Stimulated activated CD4-positive, alpha-beta T cell treated with anti-CD3 and anti-CD28 coated beads, Interleukin-4, amount 100 ng/mL, for 1 hour (primary cell): ENCODE measurements at places on chromosomes 3 and 15.

DNA sequence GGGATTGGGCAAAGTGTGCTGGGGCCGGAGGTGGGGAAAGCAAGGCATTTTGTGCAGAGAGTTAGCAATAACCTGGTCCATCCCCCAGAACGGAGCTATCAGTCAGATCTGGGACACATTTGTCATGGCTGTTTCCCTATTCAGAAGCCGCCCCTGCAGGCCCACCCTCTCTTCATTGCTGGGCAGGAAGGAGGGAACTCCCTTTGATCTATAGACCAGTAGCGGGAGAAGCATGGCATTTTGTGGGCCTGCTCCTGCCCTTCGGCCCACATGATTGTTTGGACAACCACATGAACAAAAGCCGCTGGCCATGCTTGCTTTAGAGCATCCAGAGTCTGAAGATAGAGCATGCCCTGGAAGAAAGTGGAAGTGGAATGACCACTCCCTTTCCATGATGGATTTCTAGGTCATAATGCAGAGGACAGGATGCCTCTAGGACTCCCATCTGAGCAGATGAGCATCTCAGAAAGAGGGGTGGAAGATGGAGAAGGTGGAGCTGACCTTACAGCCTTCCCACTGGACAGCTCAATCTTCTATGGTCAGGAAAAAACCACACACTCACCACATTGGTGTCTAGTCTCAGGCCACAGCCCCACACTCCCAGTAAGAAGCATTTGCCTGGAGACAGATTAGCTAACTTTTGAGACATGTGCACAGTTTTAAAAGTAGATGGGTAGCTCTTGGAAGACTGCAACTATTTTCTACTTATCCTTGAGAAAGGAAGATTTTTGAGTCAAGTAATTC, 11.9 kb upstream of the LRTM1 start:
- DNase-seq: no peak

DNA sequence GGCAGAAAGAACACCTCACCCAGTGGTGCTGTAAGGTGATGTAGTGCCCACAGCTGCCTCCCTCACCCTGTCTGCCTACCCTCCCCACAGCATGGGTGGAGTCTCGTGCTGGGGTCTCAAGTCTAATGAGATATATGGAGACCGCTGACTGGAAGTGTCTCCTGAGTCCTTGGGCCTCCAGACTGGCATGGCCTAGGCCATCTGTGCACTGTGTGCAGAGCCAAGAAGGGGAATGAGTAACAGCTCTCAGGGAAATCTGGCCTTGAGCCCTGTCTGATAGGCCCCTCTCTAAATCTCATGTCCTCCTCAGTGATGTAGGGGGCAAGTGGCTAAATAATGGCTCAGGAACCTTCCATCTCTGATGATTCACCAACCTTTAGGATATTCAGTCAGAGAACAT, 277.4 kb downstream of the PLCL2 start:
- no peak for DNase-seq

- no peak for DNase-seq
Measured at GRCh38 chr3:86109434-86109833, 881.5 kb downstream of the VGLL3 start.

GRCh38 chr3:125440970-125441369, 65.8 kb upstream of the ZNF148 start:
- DNase-seq: no peak

GRCh38 chr3:27171113-27171512, 198.1 kb downstream of the NEK10 start:
- no peak for DNase-seq

- no peak for DNase-seq
Measured at GRCh38 chr3:165463531-165463930, 267.3 kb upstream of the SLITRK3 start.

DNA sequence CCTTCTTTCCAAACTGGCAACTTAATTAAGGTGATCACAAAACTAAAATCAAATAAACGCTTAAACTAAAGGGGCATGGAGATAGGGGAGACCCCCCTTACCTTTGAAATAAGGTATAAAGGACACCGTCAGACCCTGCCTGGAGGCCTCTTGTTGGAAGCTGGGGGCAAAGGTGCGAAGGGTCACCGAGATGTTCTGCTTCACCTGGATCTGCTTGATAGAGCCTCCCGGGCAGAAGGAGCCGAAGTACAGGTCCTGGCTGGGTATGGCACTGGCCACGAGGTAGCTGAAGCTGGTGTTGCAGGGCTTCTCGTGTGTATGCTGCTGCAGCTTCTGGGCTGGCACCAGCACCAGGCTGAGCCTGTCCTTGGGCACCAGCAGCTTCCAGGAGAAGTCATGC, 53.0 kb downstream of the CDCP1 start:
- no peak for DNase-seq

DNA sequence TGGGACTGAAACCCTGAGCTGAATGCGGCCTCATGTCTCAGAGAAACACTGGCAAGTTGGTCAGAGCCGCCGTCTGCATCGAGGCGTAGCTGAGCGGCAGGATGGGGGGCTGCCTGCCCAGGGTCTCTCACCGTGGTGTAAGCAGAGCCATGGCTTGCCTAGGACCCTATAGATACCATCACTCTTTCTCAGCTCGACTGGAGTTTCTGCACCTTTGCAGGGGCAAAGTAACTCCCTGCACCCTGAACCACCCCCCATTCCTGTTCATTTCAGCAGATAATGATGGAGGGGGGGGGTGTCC, 28.4 kb upstream of the NR2E3 start:
- no peak for DNase-seq

DNA sequence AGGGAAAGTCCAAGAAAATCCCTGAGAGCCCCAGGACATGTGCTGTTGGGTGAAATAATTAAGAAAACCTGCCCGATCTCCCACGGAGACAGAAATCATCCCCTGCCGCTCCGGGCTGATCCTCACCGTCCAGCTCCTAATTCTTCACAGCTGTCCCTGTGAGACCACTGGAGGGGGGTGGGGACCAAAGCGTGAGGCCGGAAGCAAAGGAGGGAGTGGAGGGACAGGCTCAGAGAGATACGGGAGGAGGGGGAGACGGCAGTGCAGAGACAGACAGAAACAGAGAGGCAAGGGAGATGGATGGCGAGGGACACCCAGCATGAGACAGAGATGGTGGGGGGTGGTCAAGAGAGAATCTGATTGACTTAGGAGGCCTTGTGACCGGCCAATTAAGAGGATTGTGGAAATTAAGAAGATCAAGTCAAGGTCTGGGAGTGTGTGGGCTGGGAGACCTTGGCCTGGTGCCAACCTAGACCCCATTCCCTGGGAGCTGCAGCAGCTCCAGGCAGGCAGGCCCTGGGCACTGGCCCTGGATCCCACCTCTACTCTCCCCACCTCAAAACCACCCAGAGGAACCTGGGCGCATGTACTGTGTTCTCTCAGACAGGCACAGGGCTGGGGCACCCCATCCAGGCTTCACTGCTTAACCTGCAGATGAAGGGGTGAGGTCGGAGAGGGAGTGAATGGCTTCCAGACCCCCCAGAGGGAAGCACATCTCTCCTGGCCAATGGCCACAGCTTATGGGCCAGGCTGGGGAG, 113.2 kb upstream of the ALDH1A3 start:
- no peak for DNase-seq

DNA sequence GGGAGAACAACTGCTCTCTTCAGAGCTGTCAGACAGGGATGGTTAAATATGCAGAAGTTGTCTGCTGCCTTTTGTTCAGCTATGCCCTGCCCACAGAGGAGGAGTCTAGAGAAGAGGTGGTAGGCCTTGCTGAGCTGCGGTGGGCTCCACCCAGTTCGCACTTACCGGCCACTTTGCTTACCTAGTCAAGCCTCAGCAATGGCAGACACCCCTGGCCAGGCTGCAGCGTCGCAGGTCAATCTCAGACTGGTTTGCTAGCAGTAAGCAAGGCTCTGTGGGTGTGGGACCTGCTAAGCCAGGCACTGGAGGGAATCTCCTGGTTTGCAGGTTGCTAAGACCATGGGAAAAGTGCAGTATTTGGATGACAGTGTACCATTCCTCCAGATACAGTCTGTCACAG, 12.3 kb upstream of the TMEM45A start:
- DNase-seq: no peak

- no peak for DNase-seq
Measured at GRCh38 chr3:195160257-195160898, 110.6 kb downstream of the XXYLT1 start.

DNA sequence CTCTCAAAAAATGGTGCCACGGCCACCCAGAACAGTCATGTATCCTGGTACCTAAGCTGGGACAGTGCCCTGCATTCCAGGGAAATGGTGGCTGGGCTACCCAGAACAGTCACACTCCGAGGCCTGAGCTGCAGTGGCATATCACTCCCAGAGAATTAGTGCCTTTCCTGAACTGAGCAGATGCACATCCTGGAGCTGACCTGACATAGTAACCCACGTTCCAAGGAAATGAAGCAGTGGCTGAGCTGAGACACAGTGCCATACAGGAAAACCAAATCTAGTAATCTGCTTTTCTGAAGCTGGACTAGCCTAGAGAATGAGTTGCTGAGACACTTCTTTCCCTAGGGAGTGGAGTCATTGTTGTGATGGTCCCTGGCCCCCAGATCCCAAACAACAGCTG, 41.8 kb downstream of the SERP1 start:
- DNase-seq: no peak

- DNase-seq: no peak
Measured at GRCh38 chr3:192372616-192373015, 354.7 kb downstream of the FGF12 start.
